GM20000 (cell line): ENCODE measurements at places on chromosomes 6 and 20.
A peak's percentile ranks its signal among the peaks of the same experiment; 100 is the strongest.

DNA sequence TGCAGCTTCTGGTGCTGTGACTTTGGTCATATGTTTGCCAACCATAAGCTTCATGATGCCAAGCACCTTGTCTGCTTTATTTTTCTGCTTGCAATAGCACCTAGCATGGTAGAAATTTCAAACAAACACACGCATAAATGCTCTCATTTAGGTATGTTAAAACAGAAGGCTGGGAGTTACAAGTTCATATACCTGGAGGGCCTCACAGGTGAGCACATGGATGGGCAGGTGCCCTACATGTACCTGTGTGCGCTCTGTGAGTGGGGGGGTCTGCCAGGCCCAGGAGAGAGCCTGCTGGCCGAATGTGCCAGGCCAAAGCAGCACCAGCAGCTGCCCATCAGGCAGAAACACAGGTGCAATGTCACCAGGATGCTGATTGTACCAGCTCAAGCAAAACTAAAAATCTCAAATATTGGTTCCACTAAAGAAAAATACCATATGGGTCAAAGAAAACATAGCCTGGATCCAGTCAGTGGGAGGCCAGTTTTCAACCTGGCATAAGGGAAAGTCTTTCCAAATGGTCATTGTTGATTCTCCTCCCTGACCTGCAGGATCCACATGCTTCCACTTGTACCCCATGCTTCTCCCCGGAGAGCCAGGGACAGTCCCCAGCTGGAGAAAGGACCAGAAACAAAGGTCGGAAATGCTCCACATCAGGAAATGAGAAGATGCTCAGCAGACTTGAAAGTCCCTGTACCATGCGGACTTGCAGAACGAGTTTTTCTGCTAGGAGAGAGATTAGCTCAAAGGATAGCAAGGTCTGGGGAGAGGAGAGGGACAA is 7.2 kb upstream of the PFDN4 start:
- no peak for DNase-seq

GRCh38 chr20:44720997-44721784 is 6.0 kb downstream of the CCN5 start:
- DNase-seq = no peak

- no peak for DNase-seq
Measured at GRCh38 chr6:154766288-154766687, 33.1 kb downstream of the SCAF8 start.

DNA sequence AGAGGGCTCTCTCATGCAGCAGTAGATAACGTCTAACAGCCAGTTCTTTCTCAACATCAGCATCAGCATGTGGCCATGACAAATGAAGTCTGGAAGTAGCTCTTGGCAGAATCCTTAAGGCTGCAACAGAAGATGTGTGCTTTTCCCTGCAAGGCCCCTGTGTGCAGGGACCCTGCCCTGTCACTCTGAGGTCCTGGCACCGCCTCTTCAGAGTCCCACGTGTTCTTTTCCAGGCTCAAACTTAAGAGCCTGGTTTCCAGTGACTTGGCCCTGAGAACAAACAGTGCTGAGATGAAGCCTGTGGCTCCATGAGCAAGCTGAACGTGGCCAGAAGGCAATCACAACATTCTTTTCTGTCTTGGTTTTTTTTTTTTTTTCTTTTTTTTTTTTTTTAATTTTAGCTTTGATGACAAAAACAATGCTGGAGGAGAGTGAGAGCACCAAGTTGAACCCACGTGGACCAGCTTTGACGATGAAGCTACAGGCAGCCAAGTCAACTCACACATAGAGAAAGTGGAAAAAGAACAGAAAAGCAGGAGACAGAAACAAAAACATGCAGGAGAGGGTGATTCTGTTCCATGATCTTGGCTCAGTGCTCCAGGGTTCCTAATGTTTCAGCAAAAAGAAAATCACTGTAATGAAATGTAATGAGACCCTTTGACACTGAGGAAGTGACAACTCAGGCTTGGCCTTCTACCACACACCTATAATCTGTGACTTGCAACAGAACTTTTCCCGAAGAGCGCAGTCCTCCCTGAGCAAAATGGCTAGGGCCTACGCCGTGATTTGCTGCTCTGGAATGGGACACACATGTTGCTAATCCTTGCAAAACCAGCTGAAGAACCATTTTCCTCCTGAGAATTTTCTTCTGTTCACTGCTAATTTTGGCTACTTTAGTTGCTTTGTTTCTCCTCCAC is 86.1 kb downstream of the FOXC1 start:
- no peak for DNase-seq

DNA sequence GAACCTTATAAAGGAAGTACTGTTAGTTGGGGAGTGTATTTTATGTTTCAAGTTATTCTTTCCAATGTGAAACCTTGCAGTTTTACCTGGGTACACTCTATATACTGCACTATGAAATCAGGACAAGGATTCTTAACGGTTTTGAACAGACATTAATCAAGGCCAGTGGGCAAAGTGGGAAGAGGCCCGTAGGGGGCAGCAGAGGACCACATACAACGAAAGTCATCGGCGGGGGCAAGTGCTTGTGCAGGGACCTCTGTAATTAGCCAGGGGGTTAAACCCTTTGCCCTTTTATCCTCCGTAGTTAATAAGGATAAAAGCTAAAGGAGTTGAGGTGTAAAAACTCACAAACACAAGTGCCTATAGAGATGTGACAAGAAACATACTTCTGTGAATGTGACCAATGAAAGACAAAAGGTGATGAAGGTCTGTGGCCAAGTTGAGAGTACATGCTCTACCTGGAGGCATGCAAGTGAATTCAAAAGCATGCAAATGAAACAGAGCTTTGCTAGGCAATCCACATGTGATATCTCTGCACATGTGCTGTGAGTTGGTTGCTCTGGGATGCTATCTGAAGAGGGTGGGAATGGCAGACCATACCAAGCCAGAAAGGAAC is 392.7 kb upstream of the MAN1A1 start:
- DNase-seq = peak; percentile 42

DNA sequence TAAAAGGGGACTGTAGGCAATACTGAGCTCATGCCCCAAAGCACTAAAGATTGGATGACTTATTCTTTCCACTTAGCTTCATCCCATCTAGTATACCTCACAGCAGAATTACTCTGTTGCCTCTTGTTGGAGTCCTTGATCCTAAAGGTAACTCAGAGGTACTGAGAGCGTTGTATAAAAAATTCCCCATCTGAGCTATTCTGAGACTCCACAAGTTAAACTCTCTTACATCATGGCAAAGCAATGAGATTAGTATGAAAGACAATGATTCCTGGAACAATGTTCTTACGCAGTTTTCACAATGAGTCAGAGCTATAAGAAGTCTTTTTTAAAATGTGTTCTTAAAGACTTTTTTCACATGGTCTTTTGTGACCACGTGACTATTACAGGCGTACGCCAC is 370.1 kb downstream of the ADGRB3 start:
- DNase-seq = peak; percentile 3

DNA sequence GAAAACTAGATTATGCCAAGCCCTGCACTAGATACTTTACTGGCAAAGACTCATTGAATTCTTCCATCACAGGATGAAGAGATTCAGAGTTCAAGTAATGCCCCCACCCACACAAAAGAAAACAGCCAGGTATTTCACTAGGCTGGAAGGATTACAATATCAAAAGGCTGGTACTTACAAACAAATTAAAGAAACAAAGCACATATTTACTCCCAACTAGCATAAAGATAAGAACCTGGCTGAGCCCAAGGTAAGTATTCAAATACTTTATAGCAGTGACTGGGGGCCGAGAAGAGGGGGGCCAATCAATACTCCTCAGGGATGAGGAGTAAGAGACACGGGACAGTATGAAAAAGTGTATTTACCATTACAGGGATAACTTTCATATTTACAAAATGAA is 3.7 kb downstream of the ACOT8 start:
- no peak for DNase-seq

- no peak for DNase-seq
Measured at GRCh38 chr20:47557218-47557617, 55.5 kb downstream of the NCOA3 start.

- DNase-seq = no peak
Measured at GRCh38 chr6:153101461-153101860, 29.6 kb downstream of the RGS17 start.

DNA sequence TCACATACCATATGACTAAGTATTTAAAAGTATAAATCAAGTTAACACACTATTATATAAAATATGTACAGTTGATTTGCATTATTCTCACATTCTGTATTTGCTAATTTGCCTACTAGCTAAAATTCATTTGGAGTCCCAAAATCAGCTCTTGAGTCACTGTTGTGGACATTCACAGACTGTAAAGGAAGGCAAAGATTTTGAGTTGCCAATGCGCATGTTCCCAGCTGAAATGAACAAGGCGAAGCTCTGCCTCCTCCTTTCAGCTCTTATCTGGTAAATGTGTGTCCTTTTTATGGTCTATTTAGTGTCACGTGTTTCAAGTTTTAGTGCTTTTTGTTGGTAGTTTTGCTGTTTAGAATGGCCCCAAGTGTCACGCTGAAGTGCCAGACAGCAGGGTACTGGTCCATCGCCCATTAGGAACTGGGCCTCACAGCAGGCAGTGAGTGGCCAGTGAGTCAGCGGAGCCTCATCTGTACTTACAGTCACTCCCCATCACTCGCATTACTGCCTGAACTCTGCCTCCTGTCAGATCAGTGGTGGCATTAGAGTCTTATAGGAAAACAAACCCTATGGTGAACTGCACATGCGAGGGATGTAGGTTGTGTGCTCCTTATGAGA is 87.2 kb upstream of the ADTRP start:
- no peak for DNase-seq

GRCh38 chr6:151294561-151295101 is 54.9 kb downstream of the AKAP12 start:
- no peak for DNase-seq

- DNase-seq = no peak
Measured at GRCh38 chr20:33488201-33488600, 1.7 kb upstream of the CBFA2T2 start.

- DNase-seq = no peak
Measured at GRCh38 chr20:63495167-63495720, 3.6 kb downstream of the EEF1A2 start.

DNA sequence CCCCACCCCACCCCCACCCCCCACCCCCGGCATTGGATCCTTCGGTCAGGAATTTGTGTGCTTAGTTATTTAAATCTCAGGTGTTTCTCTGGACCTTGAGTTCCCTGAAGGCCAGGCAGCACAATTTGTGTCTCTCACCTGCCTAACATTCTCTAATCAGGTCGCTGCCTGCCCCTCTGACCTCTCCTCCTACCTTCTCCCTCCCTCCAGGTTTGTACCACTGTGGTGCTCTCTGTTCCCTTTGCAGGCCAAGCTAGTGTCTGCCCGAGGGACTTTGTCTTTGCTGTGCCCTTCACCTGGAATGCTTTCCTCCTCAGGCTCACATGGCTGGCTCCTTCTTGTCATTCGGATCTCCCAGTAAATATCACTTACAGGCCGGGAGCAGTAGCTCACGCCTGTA is 131.4 kb upstream of the SLC2A12 start:
- DNase-seq = no peak

DNA sequence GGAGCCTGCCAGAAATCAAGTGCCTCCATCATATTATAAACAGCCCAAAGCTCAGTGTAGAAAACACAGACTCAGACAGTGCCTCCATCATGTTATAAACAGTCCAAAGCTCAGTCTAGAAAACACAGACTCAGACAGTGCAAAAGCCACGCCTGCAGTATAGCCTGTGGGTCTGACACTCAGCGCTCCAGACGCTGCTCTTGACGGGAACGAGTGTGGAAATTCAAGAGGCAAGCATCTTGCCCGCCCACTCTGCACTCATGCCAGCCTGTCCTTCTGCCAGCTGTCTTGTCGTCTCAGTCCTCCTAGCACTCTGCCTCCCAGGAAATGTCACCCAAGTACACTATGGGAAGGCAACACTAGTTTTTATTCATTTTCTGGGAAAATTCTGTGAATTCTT is 274.2 kb upstream of the CDH4 start:
- no peak for DNase-seq

GRCh38 chr20:42370075-42370474 is 751.9 kb upstream of the CHD6 start:
- DNase-seq = no peak

DNA sequence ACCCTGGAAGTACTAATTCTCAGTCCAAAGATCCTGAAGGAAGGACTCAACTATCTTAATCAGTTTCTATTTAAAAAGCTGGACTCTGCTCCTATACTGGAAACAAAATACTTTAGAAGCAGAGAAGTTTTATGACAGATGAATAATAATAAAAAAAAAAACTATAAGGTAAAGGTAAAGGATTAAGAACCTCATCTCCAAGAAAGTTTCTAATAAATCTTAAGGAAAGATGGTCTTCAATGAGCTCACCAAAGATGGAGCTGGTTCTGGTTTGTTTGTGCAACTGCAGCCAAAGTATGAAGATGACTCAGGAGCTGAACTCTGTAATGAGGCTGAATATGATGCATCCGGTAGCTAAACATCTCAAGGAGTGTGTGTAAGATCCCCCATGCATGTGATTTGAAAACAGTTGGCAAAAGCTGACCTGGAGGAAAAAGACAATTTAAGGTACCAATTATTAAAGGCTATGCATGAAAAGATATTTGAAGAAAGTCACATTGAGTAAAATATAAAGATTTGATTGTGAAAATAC is 25.2 kb downstream of the MED23 start:
- DNase-seq = no peak

GRCh38 chr6:42203183-42203582 is 8.4 kb upstream of the GUCA1B start:
- DNase-seq = no peak

- no peak for DNase-seq
Measured at GRCh38 chr20:5863040-5863833, 87.1 kb downstream of the TRMT6 start.
